Fibroblast of the aortic adventitia (primary cell): ENCODE measurements at places on chromosomes 6 and 20.

- DNase-seq = no peak
Measured at GRCh38 chr20:62686869-62687830, 21.5 kb upstream of the NTSR1 start.

DNA sequence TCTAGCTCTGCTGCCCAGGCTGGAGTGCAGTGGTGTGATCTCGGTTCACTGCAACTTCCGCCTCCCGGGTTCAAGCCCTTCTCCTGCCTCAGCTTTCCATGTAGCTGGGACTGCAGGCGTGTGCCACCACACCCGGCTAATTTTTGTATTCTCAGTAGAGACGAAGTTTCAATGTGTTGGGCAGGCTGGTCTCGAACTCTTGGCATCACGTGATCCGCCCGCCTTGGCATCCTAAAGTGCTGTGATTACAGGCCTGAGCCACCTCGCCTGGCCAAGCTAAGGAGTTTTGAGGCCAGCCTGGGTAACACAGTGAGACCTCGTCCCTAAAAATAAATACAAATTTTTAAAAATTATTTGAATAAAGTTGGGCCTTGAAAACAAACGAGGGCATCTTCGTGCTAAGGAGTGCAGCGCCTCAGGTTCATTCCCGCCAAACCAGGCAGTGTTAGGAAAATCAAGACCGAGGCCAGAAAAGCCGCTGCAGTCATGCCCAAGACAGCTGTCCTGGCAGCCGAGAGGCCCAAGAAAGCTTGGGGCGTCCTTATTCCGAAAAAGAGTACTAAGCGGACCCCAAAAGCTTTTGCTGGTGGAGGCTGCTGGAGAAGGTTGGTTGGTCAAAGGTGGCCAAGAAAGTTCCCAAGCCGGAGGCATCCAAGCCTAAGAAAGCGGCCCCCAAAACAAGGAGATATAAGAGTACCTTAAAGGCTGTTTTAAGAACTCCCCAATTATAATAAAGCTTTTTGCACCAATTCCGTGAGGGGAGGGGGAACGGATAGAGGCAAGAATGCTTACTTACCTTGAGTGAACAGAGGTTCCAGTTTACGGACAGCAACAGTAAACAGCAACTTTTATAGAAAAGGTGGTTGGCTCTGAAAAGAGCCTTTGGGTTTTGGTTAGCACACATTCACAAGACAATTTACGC is 109.0 kb downstream of the HFE start:
- peak; percentile 32 for DNase-seq

DNA sequence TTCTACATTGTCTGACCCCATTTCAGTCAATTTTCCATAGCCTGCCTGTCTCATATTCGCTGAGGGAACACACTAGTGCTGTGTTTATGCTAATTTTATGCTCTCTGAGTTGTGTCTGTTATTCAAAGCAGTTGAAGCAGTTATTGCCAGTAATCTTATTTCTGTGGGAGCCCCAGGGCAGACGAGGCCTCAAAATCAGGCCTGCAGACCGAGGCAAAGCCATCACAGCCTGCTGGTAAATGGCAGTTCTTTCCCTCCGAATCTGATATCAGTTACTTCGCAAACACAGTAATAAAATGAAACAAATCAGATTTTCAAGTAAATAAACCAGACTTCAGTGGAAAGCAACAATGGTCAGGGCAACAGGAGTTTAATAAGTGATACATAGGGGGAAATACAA is 508.4 kb downstream of the PKHD1 start:
- no peak for DNase-seq

DNA sequence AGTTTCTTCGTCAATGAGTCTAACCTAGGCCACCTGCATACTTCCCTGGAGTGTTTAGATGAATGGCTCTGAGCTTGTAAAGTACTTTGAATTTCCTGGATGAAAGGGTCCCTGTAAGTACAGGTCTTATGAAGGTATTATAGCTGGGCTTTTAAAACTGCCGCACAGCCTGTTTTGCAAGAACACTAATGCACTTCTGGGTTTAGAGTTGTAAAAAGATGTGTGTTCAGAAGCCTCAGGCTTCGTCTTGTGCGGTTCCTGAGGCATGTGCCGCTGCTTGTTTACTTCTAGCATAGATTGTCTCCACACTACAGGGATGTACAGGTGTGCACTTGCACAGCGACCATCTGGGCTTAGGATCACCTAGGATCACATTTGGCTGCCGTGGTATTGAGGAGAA is 324.5 kb downstream of the SOX4 start:
- DNase-seq = no peak

- no peak for DNase-seq
Measured at GRCh38 chr20:56796345-56796744, 167.2 kb downstream of the TFAP2C start.

DNA sequence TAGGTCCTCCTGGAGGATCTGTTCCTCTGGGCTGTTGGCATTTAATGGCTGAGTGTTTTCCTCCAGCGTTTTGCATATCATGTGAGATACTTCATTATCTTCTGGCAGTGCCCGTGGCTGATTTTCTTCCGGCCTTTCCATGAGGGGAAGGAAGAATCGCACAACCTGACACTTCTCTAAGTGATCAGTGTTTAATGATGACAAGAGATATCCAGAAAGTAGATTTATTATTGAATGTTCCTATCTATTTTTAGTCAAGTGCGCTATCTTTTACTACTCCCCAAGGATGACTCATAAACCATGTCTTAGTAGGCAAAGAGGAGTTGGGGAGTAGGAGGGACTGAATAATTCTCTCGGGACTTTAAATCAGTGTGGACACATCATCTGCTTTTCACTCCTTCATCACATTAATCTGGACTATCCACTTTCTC is 149.7 kb downstream of the PLCB4 start:
- no peak for DNase-seq

GRCh38 chr6:79157961-79158644 is 76.4 kb downstream of the HMGN3 start:
- no peak for DNase-seq

DNA sequence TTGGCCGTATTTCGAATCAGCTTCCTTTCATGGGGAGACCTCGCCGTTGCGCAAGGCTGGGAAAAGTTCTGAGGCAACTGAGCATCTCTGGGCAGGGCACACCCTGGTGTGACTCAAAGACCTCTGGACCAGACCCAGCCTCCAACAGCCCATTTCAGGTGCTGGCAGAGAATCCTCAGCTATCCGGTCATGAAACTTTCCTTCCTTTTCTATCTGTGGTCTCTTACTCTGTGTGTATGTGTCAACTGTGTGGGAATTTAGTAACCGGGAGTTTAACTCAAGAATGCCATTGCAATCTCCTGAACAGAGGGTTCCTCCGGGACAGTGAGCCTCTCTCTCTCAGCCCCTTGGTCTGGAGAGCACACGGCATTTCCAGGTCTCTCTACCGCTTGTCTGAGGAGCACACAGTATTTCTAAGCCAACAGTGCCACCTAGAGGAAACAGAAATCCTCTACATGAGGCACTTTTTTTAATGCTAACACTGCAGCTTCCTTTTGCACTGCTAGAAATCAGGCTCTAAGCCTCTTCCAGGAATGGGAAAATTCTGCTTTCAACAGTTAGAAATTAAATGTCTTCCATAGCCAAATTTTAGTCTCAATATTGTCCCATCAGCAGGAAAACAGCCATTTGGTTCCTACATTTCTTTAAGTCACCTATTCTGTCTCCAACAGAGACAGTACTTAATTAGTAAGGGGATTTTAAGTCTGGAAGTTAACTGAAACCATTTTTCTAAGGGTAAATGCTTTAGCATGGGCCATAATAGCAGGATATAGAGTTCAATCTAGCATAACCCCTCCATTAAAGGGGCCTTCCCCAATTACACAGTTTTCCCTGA is 32.7 kb downstream of the PLN start:
- DNase-seq = peak; percentile 90

GRCh38 chr20:33394718-33395117 is 6.6 kb downstream of the CDK5RAP1 start:
- peak; percentile 16 for DNase-seq

GRCh38 chr6:43378631-43379030 is 9.2 kb upstream of the ZNF318 start:
- DNase-seq = no peak

DNA sequence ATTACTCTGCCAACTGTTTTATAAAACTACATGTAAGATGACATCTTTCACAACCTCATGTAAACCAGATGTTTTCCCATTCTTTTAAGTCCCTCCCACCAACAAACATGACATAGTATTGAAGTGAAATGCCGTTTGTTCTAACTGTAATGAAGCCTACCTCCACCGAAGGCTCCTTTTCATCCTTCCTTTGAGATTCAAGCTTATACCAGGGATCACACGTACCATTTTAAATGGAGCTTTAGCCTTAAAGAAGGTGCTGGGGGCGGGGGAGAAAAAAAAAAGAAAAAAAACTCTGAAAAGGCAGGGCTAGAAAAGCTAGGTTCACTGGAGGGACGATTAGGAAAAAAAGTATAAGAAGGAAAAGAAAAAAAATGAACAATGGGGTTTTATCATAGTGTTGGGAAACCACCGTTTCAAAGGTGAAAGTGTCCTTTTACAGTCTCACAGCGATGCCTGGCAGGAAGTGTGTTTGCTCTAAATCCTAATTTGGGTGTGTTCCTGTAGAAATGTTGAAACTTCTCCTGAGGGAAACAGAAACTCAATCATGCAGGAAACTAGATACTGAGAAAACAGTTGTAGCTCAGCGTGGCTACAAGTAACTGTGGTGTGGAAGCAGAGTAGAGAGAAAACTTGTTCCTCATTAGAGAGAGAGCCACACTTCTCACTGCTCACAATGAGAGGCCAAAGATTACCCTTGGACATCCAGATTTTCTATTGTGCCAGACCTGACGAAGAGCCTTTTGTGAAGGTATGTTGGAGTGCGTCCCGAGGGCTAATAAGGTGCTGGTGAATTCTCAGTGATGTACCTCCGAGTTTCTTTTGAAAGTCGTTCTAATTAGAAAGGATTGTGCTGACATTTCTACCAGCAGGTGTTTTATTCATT is 37.6 kb upstream of the HINT3 start:
- peak; percentile 90 for DNase-seq

DNA sequence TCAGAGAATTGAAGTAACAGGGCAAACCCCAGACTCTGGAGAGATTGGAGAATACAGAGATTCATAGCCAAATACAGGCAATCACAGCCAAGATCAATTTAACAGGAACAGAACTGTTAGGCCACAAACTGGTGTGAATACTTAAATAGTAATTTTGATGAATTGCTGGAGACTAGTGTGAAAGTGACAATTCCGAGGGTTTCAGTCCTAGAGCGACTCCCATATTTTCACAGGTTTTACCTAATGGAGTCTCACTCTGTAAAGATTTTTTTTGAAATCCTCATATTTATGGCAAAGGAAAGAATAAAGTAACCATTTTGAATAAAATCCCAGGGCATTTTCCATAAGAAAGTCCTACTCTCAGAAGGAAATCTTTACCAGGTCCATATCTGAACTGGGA is 135.5 kb downstream of the MMUT start:
- no peak for DNase-seq

DNA sequence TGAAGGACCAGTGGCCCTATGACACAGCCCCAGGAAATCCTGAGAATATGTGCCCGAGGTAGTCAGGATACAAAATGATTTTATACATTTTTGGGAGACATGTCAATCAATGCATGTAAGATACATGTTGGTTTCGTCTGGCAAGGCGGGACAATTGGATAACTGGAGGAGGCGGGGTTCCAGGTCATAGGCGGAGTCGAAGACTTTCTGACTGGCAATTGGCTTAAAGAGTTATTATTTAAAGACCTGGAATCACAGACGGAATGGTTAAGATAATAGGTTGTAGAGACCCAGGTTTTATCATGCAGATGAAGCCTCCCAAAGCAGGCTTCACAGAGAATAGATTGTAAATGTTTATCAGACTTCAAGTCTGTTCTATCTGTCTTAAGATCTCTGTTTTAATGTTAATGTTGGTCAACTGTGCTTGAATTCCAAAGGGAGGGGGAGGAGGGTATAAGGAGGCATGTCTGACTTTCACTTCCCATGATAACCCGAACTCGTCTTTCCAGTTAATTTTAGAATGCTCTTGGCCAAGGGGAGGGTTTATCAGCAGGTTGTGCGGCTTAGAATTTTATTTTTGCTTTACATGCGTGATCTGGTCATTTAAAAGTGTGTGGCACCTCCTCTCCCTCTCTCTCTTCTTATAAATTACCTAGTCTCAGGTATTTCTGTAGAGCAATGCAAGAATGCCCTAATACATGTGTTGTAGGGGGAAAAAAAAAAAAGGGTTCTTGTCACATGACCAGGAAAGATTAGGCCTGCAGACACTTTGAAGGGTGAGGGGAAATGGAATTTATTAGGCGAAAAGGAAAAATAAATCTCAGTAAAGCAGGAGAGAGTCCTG is 230.7 kb downstream of the NFATC2 start:
- peak; percentile 9 for DNase-seq

DNA sequence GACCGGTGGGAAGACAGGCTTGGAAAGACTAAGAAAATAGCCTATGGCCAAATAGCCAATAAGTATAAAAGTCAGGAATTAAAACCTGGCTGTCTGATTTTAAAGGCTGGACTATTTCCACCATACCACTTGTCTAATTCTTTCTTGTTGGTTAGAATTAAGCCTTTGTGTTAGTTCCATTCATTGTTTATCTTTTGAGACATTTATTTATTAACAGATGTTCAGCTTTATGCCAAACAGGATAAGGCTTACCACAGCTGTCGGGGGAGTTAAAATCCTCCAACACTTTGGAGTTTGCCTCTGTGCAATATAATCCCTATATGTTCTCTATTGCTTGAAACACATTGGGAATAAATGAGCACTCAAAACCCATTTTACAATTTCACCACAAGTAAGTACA is 208.3 kb downstream of the TMEM200A start:
- DNase-seq = peak; percentile 20

DNA sequence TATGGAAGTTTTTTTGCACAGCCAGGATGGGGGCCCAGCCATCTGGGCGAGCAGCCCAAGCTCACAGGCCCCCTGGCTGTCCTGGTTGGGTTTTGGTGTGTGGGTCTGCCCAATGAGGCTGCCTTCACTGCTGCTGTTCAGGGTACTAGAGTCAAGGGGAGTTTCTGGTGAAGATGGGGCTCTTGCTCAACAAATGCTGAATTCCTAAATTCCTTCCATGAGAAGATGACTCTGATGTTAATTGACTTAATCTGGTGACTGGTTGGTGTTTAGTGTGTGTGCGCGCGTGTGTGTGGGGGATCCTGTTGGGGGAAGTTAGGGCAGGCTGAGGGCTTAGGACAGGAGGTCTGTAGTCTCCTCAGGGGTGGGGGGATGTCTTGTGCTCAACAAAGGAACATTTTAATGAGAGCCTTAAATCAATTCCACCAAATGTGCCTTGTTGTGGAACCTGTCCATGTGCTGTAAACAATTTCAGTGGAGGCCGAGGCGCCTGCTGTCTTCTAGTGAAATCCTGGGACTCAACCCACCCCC is 1.9 kb downstream of the PTK7 start:
- DNase-seq = no peak

DNA sequence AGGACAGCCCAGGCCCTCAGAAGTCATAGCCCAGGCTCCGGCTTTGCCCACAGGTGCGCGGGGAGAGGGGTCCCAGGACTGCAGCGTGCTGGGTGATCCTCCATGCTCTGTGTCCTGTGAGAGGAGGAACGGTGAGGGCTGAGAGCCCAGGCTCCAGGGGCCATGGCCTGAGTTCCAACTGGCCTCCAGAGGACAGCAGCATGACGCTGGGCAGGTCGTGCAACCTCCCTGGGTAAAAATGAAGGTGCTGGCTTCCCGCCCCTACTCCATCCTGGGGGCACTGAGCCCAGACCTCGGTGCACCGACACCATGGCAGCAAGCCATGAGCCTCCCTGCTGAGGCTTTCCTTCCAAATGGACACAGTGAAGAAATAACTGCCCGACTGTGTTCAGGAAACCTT is 305.4 kb downstream of the TAF4 start:
- no peak for DNase-seq

- no peak for DNase-seq
Measured at GRCh38 chr6:13113376-13113775, 215.0 kb downstream of the TBC1D7 start.
